SK-N-DZ (cell line): ENCODE measurements at places on chromosomes 2 and 18.

DNA sequence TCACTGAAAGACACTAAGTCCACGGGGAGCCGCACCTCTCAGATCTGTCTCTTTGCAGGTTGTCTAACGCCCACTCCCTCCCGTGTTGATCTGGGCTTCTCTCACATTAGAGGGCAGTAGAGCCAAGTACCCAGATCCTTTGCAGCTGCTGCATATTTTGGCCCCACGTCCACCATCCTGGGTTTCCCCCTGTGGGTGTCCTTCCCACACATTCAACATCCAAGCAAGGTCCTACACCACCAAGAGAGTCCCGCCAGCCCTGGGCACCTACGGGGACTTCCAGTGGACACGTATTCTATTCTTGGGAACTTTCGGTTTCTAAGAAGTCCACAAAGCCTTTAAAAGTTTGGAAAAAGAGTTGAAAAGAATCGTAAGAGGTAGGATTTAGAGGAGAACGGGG is 116.6 kb downstream of the ATL2 start:
- no peak for DNase-seq

GRCh38 chr2:195122653-195123052 is 534.4 kb upstream of the SLC39A10 start:
- no peak for DNase-seq

DNA sequence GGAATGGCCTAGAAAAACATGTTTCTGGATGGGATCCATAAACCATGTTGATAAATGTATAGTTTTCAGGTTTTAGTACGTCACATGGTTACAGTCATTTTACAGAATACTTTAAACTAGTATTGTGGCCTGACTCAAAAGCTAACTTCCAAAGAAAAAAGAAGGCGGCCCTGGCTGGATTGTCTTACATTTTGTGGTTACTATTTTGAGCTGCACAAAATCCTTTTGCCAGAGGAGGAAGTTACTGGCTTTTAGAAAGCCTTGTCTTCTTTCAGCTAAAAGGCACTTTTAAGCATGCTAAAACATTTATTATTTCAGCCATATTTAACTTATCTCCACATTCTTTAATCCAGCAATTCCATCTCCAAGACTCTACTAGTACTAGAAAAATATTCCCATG is 227.9 kb downstream of the CDH2 start:
- no peak for DNase-seq

DNA sequence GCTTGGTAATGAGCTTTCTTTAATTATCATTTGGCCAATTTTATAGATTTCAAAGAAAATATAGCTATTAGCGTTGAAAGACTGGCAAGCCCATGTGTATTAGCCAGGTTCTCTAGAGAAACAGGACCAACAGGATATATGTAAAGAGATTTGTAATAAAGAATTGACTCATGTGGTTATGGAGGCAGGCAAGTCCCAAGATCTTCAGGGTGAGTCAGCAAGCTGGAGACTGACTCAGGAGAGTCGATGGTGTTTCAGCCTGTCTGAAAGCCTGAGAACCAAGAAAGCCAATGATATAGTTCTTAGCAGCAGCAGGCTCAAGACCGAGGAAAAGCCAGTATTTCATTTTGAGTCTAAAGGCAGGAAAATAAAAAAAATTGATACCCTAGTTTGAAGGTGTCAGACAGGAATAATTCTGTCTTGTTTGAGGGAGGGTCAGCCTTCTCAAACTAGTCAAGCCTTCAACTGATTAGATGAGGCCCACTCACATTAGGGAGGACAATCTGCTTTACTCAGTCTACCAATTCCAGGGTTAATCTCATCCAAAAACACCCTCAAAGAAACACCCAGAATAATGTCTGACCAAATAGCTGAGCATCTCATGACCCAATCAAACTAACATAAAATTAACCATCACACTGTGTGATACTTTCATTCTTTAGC is 78.3 kb upstream of the CRIM1 start:
- no peak for DNase-seq

- DNase-seq: peak; percentile 81
These were observed 4.2 kb downstream of the HOXD11 start for GRCh38 chr2:176111309-176111663.

DNA sequence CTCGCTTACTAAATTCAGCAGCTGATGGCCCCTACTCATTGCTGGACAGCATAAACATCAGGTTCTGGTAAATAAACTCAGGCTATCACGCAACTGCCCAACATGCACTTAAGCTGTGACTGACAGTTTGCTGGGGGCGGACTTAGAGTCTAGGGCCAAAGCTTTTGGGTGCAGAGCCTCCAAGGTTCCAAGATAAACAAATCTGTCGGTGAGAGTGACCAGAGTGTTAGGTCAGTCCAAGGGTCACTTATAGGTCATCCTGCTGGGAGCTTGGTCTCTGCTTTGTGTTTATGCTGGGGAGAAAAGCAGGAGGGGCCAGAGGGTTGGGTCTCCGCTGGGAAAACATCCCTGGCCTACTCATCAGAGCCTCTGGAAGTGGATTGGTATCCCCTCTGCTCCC is 188.6 kb upstream of the GATA6 start:
- DNase-seq: no peak

GRCh38 chr2:134934641-134935040 is 16.0 kb downstream of the CCNT2 start:
- no peak for DNase-seq

DNA sequence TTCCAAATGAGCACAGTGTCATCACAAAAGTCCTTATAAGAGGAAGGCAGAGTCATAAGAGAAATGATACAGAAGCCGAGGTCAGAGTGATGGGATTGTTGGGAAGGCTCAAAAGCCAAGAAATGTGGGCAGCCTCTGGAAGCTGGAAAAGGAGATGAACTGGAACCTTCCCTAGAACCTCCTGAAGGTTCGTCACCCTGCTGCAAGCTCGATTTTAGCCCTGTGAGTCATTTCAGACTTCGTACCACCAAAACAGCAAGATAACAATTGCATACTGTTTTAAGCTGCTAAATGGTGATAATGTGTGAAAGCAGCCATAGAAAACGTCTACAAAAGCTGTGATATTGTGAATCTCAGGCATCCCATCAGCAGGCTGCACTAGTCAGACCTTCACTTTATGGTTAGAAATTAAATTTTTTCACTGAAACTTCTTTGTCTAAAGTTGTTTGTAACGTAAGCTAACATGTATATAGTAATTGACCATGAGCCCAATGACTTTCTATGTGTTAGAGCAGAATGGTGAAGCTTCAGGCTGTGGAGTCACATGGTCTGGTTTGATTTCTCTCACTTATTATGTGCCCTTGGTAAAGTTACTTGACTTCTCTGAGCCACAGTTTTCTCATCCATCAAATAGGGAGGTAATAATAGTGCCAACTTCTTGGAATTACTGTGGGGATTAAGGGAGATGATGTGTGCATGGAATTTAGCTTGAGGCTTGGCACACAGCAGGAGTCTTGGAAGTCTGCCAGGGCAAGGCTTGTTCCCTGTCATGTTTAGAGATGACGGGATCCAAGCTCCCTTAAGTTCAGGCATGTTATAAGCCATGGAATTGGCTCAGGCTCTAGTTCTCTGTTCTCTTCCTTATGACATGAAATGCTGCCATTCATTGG is 132.0 kb upstream of the CCDC195 start:
- DNase-seq: no peak

GRCh38 chr2:24228470-24228869 is 53.6 kb downstream of the FAM228A start:
- DNase-seq: no peak

DNA sequence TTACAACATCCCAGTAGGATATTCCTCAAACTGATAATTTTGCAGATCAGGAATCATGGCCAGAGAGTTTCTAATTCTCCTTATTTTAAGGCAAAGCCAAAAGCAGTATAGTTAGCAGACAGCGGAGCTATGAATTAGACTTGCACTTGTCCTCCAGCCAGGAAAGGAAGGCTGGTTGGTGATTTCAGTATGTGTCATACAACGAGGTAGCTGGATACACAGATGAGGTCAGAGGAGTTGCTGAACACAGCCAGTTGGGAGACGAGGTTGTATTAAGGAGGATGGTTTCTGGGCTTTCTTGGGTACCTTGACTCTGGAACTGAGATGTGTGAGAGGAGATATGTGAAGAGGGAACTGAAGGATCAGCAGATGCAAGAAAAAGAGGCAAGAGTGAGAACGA is 185.2 kb downstream of the SOX11 start:
- DNase-seq: no peak

- no peak for DNase-seq
These were observed 845.6 kb upstream of the CNTNAP5 start for GRCh38 chr2:123179526-123179925.

- DNase-seq: no peak
These were observed 176.7 kb upstream of the TPO start for GRCh38 chr2:1236606-1237005.
